ENCODE measurements at places on chromosomes 12 and 14. TPM values are rescaled to one million over a fixed set of nuclear protein-coding genes. Genes with fewer than 3 reads are reported as not detected.

GRCh38 chr12:130357729-130358330 lies 20.1 kb downstream of the PIWIL1 start:
- H3K36me3 ChIP-seq = no peaks in the 10 kb centered on the region
- H3K27ac ChIP-seq = no peak overlapping the region
- no peaks in the 10 kb centered on the region for H3K27me3 ChIP-seq
- H3K4me3 ChIP-seq = no peak overlapping the region

DNA sequence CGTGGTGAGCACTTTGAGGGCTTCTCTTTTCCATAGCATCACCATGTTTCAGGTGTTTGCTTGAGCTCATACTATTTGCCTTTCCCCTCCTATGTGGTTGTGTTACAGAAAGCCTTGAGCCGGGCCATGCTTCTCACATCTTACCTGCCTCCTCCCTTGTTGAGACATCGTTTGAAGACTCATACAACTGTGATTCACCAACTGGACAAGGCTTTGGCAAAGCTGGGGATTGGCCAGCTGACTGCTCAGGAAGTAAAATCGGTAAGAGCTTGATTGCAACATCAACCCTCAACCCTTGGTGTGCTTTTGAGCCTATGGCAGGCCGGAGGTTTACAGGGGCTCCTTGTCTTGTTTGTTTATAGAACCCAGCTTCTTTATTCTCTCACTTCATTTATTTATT lies 8.1 kb downstream of the LETMD1 start:
- H3K4me1 ChIP-seq = no peaks in the 10 kb centered on the region
- H3K36me3 ChIP-seq = no peaks in the 10 kb centered on the region
- DNase-seq = no peak
- H3K27me3 ChIP-seq = no peaks in the 10 kb centered on the region
- no peak overlapping the region for H3K4me3 ChIP-seq

DNA sequence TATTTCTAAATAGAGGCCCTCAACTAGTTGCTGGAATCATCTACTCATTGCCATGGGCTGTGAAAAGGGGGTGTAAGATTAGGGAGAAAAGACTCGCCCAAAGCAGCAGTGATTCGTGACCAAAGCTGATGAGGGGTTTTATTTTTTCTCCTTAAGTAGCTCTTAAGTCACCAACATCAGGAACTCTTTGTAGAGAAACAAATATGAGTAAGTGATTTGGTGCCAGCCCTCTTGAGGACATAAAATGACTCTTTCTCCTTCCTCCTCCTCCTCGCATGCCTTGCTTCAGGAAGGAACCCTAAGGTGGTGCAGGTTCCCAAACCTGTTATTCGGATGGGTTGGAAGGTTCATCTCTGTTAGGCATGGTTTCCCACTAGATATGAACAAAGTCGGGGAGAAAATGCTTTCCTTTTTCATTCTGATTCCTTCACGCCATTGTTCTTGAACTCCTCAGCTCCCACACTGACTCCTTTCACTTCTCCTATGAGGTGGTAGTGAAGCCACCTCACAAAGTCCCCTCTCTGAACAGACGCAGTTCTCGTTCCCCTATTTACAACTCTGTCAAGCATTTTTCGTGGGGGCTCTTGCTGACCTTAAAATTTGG lies 113.4 kb downstream of the ETV6 start:
- no peak overlapping the region for H3K4me3 ChIP-seq
- no peaks in the 10 kb centered on the region for H3K36me3 ChIP-seq
- no peak overlapping the region for H3K27ac ChIP-seq
- no peak for DNase-seq
- peaks cover 30% of the 10 kb centered on the region for H3K4me1 ChIP-seq

DNA sequence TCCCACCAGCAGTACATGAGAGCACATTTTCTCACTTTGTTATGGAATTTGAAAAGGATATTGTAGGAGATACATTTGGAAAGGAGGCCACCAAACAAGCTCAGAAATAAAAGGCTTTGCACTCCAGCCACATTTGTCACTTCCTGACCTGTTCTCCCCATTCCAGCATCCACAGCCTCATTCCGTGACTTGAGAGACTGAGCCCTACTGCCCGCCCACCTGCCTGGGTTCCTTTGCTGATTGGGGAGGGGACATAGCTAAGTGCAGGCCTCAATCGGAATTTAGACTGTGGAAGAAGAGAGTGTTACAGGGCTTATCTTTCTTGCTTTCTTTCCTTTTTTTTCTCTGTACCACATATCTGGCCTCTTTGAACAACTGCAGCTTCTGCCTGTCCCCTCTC lies 735.4 kb upstream of the TMEM132C start:
- no peak for DNase-seq
- H3K4me1 ChIP-seq = no peaks in the 10 kb centered on the region
- no peaks in the 10 kb centered on the region for H3K27me3 ChIP-seq

The KRT2 gene
- not detected for total RNA-seq

The KRT3 gene
- not detected for total RNA-seq

Data from testis (tissue), 5 donors.